ENCODE measurements at places on chromosomes 16 and 17.
A peak's percentile ranks its signal among the peaks of the same experiment; 100 is the strongest.

GRCh38 chr17:57666201-57666870 is 78.8 kb downstream of the CCDC182 start:
- no peak for DNase-seq

GRCh38 chr16:7339700-7340099 is 7.1 kb downstream of the RBFOX1 start:
- DNase-seq: no peak

GRCh38 chr17:79715098-79715942 is 15.4 kb upstream of the ENPP7 start:
- no peak for DNase-seq

DNA sequence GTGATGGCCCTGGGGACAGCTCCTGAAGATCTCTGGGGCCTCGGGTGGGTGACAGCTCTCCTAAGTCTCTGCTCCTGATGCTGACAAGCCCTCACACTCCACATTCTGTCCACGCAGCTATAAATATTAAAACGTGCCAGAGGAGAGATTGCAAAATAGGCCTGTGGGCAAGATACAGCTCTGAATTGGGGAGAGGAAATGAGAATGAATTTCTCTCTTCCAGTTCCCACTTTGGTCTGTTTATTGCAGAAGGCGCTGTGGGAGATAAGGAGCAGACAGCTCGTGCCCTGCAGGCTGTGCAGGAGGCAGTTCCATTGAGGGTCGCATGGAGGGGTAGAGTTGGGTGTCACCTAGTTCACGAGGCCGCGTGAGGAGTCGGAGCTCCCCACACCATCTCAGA is 87.5 kb upstream of the SDK2 start:
- DNase-seq: no peak

GRCh38 chr16:81987121-81987520 is 24.1 kb downstream of the SDR42E1 start:
- no peak for DNase-seq

- DNase-seq: no peak
Observed at GRCh38 chr16:85312174-85312573, 199.9 kb upstream of the CIBAR2 start.

DNA sequence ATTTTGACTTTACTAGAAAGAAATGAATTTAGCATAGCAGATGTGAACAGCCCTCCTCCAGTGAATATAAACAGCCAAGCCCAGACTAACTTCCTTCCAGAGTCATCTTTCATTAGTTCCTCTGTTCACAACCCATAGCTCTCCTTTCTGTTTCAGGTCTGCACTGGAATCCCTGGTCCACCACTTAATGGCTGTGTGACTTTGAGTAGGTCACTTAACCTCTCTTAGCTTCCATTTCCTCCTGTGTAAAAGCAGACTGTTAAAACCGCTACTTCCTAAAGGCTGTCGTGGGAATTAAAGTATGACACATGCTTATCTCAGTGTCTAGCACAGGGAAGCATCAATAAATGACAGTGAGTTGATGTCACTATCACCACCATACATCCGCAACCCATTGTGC is 7.5 kb downstream of the SLC6A4 start:
- no peak for DNase-seq

DNA sequence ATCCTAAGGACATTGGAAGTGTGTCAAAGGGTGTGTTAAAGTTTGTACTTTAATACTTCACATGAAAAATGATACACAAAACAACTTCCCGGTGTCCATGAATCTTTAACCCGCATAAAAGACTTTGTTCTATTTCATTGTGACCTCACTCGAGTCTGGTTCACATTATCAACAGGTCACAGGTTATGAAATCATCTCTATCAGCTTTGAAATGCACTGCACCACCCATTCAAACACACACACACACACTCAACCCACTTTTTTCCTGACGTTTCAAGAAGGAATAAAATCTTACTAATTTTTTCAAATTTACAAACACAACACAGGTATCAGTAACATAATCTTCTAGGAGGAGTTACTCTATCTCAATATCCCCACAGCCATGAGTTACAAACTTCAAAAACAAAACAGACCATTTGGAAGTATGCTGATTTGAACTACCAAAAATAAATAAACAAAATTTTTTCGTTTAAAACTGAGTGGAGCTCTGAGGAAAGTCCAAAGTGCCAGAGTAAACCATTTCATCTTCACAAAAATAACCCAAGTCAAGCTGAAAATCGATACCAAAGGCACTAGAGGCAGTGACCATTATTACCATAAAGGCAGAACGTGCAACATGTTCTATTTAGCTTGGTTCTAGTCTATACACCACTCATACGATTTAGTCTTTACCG is 2.7 kb downstream of the ACOX1 start:
- no peak for DNase-seq

GRCh38 chr17:72950242-72950931 is 142.1 kb downstream of the SLC39A11 start:
- no peak for DNase-seq

- DNase-seq: no peak
Observed at GRCh38 chr16:3243882-3244281, 8.9 kb upstream of the ZNF200 start.

GRCh38 chr17:57557834-57558681 is 187.0 kb downstream of the CCDC182 start:
- peak; percentile 18 for DNase-seq

- no peak for DNase-seq
Observed at GRCh38 chr17:75476271-75476671, 19.8 kb downstream of the TMEM94 start.

DNA sequence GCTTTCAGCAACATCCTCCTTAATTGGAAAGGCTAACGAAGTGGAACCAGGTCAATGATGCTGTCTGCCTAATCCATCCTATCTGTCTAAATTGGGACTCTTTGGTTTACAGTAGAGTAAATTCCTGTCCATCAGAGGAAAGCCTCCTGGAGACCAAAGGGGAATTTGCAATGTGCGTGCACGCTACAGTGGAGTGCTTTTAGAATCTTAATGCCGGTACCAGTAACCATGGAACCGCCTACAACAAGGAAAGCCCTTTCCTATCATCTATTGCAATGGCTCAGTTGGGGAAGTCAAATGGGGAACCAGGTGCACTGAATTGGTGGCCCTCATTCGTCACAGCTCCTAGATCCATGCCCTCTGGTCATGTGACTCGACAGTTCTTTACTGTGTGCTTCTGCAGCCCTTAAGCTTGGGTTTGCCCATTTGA is 110.1 kb downstream of the XYLT1 start:
- no peak for DNase-seq

GRCh38 chr16:30350134-30350871 is 4.8 kb downstream of the CD2BP2 start:
- no peak for DNase-seq

DNA sequence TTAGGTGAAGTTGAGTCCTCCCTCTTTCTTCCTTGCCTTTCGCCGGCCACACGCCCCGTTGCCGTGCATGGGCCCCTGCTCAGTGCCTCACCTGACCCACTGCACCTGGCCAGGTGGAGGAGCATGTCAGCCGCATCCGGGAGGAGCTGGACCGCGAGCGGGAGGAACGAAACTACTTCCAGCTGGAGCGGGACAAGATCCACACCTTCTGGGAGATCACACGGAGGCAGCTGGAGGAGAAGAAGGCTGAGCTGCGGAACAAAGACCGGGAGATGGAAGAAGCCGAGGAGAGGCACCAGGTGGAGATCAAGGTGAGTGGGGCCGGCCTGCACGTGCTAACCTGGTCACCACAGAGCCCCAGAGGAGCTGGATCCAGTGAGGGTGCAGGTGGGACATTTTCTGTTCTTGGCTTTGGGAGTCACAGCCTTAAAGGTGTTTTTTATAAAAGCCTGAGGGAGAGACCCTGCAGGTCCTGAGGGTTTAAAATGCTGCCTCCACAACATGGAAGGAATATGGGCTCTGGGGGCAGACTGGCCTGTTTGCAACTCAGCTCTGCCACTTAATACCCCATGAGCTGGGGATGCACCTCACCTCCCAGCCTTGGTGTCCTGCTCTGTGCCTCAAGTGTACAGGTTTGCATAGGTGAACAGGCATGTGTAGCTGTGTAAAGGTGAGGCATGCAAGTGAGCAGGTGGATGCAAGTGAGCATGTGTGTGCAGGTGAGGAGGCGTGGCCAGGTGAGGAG is 12.1 kb upstream of the DBNDD1 start:
- DNase-seq: no peak

DNA sequence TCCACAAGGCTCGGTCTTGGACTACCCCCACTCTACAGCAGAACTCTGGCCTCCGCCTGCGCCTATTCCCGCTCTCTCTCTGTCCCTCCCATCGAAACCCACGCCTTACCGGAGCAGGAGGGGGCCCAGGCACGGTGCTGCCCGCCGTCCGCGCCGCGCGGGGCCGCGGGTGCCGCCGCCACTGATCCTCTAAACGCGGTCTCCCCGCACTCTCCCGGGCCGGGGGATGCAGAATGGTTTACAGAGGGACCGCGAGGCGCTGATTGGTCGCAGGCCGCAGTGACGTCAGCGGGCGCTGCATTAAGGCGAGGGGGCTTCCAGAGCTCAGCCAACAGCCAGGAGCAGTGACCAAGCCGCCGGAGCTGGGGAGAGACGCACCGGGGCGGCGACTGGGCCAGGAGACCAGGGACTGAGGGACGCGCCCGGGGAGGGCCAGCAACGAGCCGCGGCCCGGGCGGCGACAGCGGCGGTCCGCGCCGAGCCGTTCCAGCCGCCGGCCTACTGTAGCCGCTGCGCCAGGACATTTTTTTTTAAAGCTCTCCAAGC is 747 bp upstream of the LHX1 start:
- no peak for DNase-seq

DNA sequence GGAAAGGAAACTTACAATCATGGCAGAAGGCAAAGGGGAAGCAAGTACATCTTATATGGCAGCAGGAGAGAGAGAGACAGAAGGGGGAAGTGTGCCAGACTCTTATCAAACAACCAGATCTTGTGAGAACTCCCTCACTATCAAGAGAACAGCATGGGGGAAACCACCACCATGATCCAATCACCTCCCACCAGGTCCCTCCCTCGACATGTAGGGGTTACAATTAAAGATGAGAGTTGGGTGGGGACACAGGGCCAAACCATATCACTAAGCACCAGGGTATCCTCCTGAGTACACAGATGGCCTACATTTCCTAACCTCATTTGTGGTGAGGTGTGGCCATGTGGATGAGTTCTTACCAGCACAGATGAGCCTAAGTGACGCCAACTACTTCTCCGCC is 348.6 kb upstream of the ZFHX3 start:
- no peak for DNase-seq

GRCh38 chr16:17817943-17818342 is 347.2 kb upstream of the XYLT1 start:
- no peak for DNase-seq

DNA sequence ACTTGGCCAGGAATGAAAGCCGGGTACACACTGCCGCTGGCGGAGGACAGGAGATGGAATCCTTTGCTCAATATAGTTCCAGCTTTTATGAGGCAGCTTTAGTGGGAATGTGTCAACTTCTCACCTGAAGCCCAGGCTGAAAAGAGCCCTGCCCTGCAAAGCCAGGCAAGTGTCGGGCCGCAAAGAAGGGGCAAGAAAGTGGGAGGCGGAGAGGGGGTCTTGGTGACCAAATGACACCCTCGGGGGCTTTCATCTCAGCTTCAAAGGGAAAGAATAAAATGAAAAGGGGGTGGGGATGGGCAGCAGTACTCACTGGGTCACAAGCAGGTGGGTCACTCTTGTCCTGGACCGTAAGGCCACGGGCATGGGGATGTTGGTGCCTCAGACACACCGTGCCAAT is 62.9 kb downstream of the C16orf95 start:
- no peak for DNase-seq

DNA sequence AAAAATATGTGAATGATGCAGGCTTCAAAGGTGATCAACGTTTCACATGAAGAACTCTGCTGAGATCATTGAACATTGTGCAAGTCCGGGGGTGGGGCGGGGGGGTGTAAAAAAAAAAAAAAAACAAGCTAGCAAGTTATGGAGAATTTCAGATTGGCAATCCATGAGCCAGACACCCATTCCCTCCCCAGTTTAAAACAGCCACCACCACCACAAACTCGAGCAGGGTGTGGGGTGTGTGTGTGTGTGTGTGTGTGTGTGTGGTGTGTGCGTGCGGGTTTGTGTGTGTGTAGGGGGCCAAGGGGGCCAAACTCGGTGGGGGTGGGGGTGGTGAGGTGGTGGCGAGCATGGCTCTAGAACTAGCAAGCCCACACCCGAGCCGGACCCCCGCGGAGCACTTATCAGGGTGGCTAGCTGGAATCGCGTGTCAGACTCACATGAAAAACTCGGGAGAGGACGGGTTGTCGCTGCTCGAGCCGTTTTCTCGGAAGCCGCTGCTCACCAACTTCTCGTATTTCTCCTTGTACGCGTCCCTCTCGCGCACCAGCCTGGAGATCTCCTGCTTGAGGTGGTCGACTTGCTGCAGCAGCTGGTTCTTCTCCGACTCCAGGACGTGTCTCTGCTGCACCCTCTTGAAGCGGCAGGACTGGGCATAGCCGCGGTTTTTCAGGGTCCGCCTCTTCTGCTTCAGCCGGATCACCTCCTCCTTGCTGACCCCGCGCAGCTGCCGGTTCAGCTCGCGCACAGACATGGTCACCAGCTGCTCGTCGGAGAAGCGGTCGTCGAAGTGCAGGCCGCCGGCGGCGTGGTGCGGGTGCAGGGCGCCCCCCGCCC is 2.0 kb downstream of the MAF start:
- DNase-seq: no peak

DNA sequence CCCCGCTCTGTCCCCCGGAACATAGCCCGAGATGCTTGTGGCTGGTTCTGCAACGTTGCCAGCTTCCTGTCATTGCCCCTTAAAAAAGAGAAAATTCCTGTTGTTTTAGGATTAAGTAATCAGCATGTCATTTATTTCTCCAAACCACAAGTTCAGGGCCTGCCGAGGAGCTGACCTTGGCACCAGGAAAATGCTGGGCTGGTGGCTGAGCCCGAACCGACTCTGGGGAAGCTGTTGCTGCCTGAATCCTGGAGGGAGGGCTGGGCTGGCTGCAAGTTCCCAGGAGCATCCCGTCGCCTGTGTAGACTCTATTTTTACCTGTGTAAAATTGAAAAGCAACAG is 130.9 kb upstream of the FOXF1 start:
- no peak for DNase-seq

- DNase-seq: no peak
Observed at GRCh38 chr16:59543641-59544040, 809.5 kb upstream of the GOT2 start.

GRCh38 chr17:40517981-40518380 is 16.6 kb upstream of the TNS4 start:
- DNase-seq: no peak

- no peak for DNase-seq
Observed at GRCh38 chr17:44628243-44629188, 27.8 kb upstream of the MEIOC start.

- DNase-seq: no peak
Observed at GRCh38 chr16:4529085-4530060, 9.2 kb downstream of the CDIP1 start.

GRCh38 chr16:88437367-88437964 is 15.6 kb upstream of the ZFPM1 start:
- no peak for DNase-seq

DNA sequence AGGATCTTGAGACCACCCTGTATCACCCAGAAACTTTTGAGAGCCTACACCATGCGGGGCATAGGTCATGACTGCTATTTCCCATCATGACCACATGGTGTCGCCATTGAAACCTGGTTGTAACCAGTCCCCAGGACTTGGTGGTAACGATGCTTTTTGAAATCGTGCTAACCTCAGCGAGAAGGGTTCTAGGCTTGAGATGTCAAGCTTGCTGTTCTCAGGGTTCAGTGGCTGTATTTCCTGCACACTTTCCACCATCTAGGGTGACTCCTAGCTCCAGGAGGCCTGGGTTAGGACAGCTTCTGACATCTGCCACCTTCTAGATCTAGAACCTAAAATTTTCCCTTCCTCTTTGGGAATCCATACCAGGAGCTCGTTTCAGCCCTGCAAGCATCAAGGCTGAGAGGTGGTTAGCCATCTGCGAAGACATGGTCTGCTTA is 13.0 kb upstream of the SPNS3 start:
- DNase-seq: peak; percentile 24
